Activated T-helper 1 cell treated with Interleukin-2 at 50 U/mL for 16 hours (primary cell): ENCODE measurements at places on chromosomes 6 and 20.

- DNase-seq: no peak
These were observed 2.1 kb upstream of the CASS4 start for GRCh38 chr20:56409956-56410355.

GRCh38 chr6:127182501-127182900, 64.0 kb downstream of the RSPO3 start:
- DNase-seq: no peak

- DNase-seq: no peak
These were observed 17.6 kb downstream of the PCMTD2 start for GRCh38 chr20:64273109-64273508.

- DNase-seq: no peak
These were observed 95.9 kb upstream of the COL21A1 start for GRCh38 chr6:56343295-56343694.

- DNase-seq: no peak
These were observed 38.7 kb downstream of the SYNE1 start for GRCh38 chr6:152598421-152598820.

- DNase-seq: no peak
These were observed 862 bp downstream of the C20orf96 start for GRCh38 chr20:289693-290083.
